Type B pancreatic cell (in vitro differentiated cells): ENCODE measurements at places on chromosomes 2 and 18. TPM values are rescaled to one million over a fixed set of nuclear protein-coding genes. Genes with fewer than 3 reads are reported as not detected.

DNA sequence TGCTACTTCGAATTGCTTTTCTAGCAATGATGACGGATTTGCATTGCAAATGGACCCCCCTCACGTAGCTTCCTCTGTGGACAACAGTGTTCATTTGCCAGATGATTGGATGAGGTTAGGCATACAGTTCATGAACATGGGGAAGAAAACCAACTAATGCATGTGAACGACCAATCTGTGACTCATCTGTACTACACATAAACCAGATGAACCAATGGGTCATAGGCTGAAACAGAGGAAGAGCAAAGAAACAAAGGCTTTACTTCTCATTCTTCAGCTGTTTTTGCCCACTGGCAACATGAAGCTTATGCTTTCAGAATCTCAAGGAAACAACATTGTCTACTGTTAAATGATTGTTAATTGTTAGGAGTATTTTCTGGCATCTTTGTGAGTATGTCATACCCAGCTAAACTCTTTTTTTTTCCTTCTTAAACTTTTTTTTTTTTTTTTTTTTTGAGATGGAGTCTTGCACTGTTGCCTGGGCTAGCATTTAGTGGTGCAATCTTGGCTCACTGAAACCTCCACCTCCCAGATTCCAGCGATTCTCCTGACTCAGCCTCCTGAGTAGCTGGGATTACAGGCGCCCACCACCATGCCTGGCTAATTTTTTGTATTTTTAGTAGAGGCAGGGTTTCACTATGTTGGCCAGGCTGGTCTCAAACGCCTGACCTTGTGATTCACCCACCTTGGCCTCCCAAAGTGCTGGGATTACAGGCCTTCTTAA, 35.5 kb downstream of the EFEMP1 start:
- peak overlapping the region; percentile 33 for H3K4me3 ChIP-seq
- peaks cover 22% of the 10 kb centered on the region for H3K4me1 ChIP-seq
- DNase-seq = no peak
- no peak overlapping the region for H3K27ac ChIP-seq

- peaks cover 31% of the 10 kb centered on the region for H3K4me1 ChIP-seq
- peaks cover 25% of the 10 kb centered on the region for H3K36me3 ChIP-seq
- peak overlapping the region; percentile 98 for H3K4me3 ChIP-seq
- peak overlapping the region; percentile 91 for H3K27ac ChIP-seq
Measured at GRCh38 chr18:75208155-75208835, 644 bp downstream of the PTGR3 start.

- H3K4me3 ChIP-seq = no peak overlapping the region
- H3K27me3 ChIP-seq = no peaks in the 10 kb centered on the region
- DNase-seq = no peak
- H3K4me1 ChIP-seq = peaks cover 3% of the 10 kb centered on the region
Measured at GRCh38 chr2:36634981-36635597, 37.1 kb upstream of the FEZ2 start.

Gene CD226
- total RNA-seq = 0.59 and 0.92 TPM in 2 replicates

Gene IL36B
- total RNA-seq = not detected in 2 replicates

- H3K4me1 ChIP-seq = no peaks in the 10 kb centered on the region
- DNase-seq = no peak
- H3K27ac ChIP-seq = no peak overlapping the region
- H3K36me3 ChIP-seq = no peaks in the 10 kb centered on the region
- no peak overlapping the region for H3K4me3 ChIP-seq
Measured at GRCh38 chr2:144632809-144633208, 112.9 kb upstream of the ZEB2 start.

- H3K27me3 ChIP-seq = no peaks in the 10 kb centered on the region
- H3K36me3 ChIP-seq = peaks cover 4% of the 10 kb centered on the region
- H3K4me1 ChIP-seq = peaks cover 64% of the 10 kb centered on the region
- H3K27ac ChIP-seq = peak overlapping the region; percentile 34
- no peak for DNase-seq
- H3K4me3 ChIP-seq = no peak overlapping the region
Measured at GRCh38 chr2:85158559-85159273, 25.5 kb downstream of the TCF7L1 start.

DNA sequence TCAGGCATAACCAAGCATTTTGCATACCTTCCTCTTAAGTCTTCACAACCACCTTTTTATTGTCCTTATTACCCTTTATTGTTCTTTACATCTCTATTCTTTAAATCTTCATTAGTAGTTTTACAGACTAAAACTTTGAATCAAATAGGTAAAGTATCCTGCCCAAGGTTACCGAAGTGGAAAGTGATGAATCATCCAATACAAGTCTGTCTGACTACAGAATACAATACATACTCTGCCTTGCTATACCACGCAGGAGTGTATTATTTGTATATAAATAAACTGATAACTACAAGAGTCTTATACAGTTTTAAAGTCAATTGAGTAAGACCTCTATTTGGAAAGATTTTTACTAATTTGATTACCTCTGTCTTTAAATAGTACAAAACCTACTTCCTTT, 196.0 kb downstream of the ZEB2 start:
- H3K4me1 ChIP-seq = peaks cover 11% of the 10 kb centered on the region
- H3K4me3 ChIP-seq = no peak overlapping the region
- H3K36me3 ChIP-seq = peaks cover 23% of the 10 kb centered on the region
- no peaks in the 10 kb centered on the region for H3K27me3 ChIP-seq
- no peak for DNase-seq
- no peak overlapping the region for H3K27ac ChIP-seq

Gene EN1
- 0.57 and 2.7 TPM in 2 replicates for total RNA-seq

DNA sequence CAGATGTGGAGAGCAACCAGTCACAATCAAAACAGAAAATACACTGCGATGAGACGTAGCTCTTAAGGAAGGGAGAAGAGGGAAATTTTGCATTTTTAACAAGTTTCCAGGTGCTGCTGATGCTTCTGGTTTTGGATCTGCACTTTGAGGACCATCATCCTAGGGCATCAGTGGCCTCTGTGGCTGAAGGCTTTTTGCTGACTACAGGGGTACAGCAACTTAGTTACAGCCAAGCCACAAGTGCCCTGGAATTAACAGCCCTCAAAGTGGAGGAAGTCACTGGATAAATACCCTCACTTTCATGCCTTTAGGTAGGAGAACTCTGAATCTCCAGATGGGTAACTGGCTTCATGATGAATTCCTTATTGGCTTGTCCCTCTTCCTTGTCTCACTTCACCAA, 700.9 kb downstream of the TMEM182 start:
- no peak overlapping the region for H3K4me3 ChIP-seq
- DNase-seq = no peak
- H3K36me3 ChIP-seq = no peaks in the 10 kb centered on the region
- no peaks in the 10 kb centered on the region for H3K4me1 ChIP-seq
- H3K27ac ChIP-seq = no peak overlapping the region
- H3K27me3 ChIP-seq = no peaks in the 10 kb centered on the region
